ENCODE measurements at places on chromosomes 16 and 17.

- no peak for DNase-seq
Measured at GRCh38 chr16:49800876-49801275, 55.0 kb downstream of the ZNF423 start.

DNA sequence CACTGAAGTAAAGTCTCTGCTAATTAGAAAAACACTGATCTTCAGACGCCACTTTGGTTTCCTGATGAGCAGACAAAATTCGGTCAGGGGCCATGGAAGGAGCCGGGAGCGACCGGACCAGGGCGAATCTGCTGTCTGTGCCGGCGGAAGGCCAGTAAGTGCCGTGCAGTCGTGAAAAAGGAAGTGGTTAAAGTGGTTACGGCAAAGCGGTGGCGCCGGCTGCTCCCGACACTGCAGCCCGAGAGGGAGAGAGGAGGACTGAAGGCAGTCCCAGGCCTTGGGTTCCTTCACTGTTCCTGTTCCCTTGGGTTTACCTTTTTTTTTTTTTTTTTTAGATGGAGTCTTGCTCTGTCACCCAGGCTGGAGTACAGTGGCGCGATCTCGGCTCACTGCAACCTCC lies 17.3 kb upstream of the HEXD start:
- peak; percentile 62 for DNase-seq

GRCh38 chr17:50699410-50699809 lies 8.3 kb downstream of the ANKRD40 start:
- no peak for DNase-seq

- no peak for DNase-seq
Measured at GRCh38 chr17:72460711-72461110, 339.9 kb downstream of the SOX9 start.

DNA sequence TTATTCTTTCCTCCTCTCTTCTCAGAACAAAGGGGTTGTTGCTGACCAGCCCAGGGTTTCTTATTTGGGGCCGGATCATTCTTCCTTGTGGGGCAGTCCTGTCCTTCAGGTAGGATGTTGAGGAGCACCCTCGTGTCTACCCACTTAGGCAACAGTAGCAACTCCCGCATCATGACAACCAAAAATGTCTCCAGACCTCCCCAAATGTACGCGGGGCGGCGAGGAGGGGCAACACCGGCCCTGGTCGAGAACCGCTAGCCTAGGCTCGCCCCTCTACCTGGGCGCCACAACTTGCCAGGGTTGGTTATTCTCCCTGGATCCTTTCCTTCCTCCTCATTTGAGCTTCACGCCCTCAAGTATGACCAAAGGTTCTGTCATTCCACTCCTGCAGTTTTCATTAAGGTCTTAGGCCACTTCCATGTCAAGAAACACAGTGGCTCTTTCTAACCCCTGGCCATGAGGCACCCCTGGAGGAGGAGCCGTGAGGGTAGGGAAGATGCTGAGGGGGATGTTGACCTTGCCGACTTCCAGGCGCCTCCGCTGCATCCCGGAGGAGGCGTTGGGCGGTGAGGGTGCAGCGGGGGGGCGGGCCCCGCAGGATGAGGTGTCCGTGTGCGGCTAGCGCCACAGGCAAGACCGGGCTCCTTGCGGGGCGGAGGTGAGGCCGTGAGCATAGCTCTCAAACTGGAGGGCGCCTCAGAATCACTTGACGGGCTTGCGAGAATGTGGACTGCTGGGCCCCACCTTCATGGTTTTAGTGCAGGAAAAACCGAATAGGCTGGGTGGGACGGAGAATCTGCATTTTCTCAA lies 712 bp upstream of the SPECC1 start:
- no peak for DNase-seq

Measured in activated T-helper 1 cell treated with anti-CD3 and anti-CD28 coated beads, Interleukin-12 subunit alpha, Interleukin-12 subunit beta, Interleukin-2, Interleukin-4 antibody, amounts not matched to agents 30 ng/mL and 10 ng/mL and 1 ng/mL, durations not matched to agents 14 hours and 24 hours and 36 hours (primary cell).